ENCODE measurements at places on chromosomes 3 and 15. TPM values are rescaled to one million over a fixed set of nuclear protein-coding genes. Genes with fewer than 3 reads are reported as not detected.

The GADL1 gene
- total RNA-seq = not detected

The GOLGA8G gene
- not detected for total RNA-seq

The DZIP1L gene
- total RNA-seq = 0.30 TPM

The IFT122 gene
- total RNA-seq = 18.0 TPM
